ENCODE measurements at places on chromosomes 3 and 15. TPM values are rescaled to one million over a fixed set of nuclear protein-coding genes. Genes with fewer than 3 reads are reported as not detected.

The LRRC34 gene
- not detected for total RNA-seq

The CD86 gene
- total RNA-seq = not detected

The OXNAD1 gene
- 7.5 TPM for total RNA-seq

The SCN10A gene
- total RNA-seq = not detected

The GOLGA8M gene
- total RNA-seq = not detected

The ALG3 gene
- 77.6 TPM for total RNA-seq

The RGMA gene
- 0.19 TPM for total RNA-seq

The SLC9C1 gene
- not detected for total RNA-seq

The ANKRD34C gene
- not detected for total RNA-seq

The MKRN3 gene
- 2.8 TPM for total RNA-seq

The TMEM40 gene
- total RNA-seq = 0.08 TPM

The ALDH1A3 gene
- 19.5 TPM for total RNA-seq

The POC1A gene
- 19.1 TPM for total RNA-seq

The PTPN9 gene
- 43.5 TPM for total RNA-seq

The ZNF660 gene
- total RNA-seq = not detected
